Effector memory CD8-positive, alpha-beta T cell (primary cell): ENCODE measurements at places on chromosomes 7 and 10.

DNA sequence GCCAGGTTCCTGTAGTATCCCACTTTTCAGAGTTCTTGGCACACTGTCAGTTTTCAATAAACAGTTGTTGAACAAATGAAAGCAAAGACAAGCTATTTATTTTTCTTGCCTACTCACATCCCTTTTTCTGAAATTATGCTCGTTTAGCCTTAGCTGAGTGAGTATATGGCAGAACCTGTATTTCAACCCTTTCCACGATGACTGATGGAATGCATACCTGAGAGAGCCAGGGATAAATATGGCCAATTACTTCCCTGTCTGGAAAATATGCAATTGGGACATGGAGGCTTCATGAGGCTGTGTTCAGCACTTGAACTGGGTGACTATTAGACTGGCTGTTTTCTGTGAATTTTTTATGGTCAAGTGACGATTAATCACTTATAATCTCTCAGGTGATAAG is 144.5 kb upstream of the POT1 start:
- no peak for DNase-seq

DNA sequence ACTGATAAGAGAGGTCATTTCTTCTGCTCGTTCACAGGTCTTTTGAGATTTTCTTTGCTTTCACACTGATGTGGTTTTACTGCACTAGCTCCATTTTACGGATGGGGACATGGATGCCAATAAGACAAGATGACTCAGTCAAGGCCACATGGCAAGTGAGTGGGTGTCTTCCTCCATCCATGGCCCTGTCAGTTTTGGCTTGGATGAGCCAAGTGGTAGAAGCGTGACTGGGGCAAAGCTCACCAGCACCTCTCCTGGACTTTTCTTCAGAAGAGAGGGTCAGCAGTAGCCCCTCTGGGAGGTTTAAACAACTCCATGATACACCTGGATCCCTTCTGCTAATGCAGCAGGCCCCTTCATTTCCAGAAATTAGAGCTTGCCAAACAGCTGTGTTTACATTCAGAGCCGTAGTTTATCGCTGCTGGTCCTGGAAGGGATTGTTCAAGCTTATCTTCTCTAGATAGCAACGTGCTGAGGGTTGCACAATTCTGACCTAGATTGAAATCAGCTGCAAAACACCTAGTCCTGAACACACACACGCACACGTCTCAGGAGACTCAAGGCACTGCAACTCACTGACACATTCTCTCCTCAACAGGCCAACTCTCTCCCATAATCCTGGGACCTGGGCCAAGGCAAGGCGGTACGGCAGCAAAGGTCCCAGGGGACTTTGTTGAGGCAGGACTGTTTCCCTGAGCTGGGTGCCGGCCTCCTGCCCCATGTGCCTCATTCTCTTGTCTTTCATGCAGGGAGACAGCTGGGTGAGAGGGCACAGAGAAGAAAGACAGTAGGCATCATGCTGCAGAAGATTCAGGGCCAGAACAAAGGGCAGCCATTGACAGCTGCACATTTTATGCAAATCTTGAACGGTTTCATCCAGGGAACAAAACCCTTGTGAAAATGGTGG is 14.2 kb upstream of the PDCD4 start:
- peak; percentile 17 for DNase-seq

- no peak for DNase-seq
Observed at GRCh38 chr7:127252778-127253280, at the start of gene GRM8. Gene GRM8 (minus strand): TSS chr7:127252941.

DNA sequence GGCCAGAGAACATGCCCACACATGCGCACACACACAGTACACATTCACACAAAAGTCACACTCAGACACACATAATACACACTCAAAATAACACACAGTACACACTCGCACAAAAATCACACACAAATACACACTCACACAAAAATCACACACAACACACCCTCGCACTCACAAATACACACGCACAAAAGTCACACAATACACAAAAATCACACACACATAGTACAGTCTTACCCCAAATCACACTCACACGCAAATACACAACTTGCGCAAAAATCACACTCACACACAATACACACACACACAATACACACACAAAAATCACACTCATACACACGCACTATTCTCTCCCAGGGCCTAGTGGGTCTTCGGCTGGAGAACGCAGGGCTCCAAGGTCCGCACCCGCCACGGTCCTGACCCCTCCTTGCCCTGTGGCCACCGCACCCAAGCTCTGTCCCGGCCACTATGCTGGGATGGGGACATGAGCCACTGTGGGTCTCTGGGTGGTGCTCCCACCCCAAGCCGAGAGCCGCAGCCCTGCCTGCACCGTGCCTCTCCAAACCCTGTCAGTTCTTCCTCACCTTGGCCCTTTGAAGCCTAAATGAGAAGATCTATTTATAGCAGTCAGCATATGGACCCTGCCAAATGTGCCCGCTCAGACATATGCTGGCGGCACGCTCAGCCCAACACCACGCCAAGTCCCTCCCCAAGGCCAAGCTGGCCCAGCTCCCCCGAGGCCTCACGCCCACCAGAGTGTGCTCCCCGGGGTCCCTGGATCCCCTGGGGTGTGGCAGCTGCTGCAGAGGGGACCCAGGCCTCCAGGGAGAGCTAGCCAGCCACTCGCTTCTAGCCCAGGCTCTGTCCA is 55.9 kb downstream of the ELFN1 start:
- no peak for DNase-seq

DNA sequence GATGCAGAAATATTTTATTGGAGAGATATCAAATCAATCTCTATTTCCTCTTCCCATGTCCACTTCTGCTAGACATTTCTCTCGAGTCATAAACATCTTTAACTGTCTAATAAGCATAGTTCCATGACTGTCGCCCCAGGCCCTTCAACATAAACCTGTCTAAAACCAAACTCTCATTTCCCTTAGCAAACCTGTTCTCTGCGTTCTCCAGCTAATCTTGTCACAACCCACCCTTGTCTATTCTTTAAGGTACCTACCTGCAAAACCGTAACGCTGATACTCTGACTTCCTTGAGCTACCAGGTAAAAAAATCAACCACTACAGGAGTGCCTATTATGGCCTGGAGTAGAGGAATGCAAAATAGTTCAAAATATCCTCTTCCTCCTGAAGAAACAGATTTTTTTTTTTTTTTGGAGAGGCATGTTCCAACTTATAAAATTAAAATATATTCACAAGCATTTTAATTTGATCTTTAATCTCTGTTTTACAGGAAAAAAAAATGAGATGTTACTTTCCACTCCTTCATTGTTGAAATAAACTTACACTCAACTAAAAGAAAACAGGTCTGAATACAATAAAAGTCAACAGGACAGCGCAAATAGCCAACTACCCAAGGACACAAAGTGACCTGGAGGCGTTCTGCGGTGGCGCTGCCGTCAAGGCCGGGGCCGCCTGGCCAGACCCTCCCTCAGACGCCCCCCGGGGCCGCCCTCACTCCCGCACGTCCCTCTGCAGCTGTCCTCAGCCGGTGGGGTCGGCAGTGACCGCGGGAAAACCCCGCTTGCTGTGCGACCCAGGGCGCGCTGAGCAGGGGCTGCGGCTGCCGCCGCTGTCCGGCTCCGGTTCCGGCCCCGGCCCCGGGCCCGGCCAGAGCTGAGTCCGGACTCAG is 765 bp downstream of the SLC25A40 start:
- DNase-seq, result no peak

DNA sequence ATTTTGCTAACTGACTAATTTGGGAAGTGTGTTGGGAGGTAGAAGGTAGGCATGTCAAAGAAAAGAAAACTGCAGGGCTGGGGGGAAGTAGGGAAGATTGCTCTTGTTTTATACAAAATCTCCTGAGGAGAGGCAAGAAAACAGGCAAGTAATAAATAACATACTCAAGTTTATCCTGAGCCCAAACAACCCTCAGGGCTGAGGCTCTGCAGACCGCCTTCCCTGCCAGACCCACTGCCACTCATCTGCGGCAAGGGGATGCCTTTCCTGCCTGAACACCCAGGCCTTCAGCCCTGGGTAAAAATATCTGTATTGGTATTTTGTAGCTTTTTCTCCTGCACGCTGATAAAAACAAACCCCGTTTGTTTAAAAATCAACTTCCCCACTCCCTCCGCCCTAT is 399.8 kb upstream of the NFE2L3 start:
- no peak for DNase-seq

- DNase-seq, result no peak
Observed at GRCh38 chr7:2036786-2037185, 196.0 kb downstream of the MAD1L1 start.

DNA sequence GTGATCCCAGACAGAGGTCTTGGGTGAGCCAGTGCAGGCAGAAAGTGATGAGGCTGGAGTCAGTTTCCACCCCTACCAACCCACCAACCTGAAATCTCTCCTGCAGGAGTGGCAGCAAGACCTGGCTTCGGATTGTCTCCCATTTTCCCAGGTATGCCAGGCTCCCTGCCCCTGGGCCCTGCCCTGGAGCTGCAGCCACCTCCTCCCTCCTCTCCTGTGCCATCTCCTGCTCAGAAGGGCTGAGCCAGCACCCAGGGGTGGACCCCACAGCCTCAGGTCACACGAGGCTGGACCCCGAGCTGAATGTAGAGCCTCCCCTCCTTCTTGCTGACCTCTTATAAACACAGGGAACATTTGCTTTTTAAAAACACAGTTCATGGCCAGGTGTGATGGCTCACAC is 17.0 kb upstream of the LIMK1 start:
- no peak for DNase-seq

DNA sequence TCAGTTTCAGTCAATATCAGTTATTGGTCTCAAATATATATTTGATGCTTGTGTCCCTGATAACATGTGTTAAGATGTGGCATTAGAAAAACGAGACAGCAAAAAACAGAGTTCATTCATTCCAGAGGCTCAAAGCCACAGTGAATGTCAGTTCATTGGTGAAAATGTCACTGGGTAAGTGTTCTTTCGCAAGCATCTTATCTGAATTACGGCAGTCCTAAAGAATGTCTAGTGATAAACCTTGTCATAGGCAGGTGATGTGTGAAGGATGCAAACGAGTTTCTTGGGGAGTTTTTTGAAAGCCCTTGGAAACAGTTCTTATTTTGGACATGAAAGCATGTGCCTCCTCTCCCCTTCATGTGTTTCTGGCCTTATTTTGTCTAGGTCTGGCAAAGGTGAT is 45.9 kb upstream of the RELN start:
- no peak for DNase-seq

- DNase-seq, result peak; percentile 57
Observed at GRCh38 chr10:17029581-17030271, 99.9 kb downstream of the CUBN start.

DNA sequence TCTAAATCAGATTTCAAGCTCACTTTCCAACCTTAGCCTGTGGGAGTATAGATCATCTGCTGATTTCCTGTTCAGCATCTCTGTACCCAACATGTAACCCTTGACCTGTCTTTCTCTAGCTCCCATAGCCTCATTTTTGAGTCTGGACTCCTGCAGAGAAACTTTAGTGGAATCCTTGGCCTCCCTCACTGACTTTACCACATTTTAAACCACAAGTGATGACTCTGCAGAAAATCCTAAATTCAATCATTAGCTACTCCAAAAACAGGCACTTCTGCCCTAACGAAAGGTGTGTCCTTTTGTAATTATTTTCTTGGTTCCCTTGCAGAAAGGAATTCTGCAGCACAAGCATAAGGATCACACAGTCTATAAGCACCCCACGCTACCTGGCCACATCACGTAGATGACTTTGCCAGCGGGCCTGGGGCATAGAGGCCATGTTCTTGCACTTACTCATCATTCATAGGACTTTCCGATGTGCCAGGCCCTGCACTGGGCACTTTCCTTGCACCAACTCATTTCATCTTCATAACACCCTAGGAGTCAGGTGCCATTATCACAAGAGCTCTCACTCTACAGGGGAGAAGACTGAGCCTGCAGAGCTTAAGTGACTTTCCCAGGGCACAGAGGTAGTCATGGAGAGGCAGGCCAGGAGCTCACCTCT is 57.2 kb upstream of the OPALIN start:
- DNase-seq, result no peak

- no peak for DNase-seq
Observed at GRCh38 chr7:49766966-49767365, 6.5 kb upstream of the VWC2 start.

GRCh38 chr10:55348534-55348933 is 547.5 kb upstream of the PCDH15 start:
- DNase-seq, result no peak

- DNase-seq, result peak; percentile 33
Observed at GRCh38 chr10:100996678-100997359, 2.8 kb upstream of the LZTS2 start.

GRCh38 chr7:5694221-5694754 is 87.2 kb downstream of the RNF216 start:
- no peak for DNase-seq

DNA sequence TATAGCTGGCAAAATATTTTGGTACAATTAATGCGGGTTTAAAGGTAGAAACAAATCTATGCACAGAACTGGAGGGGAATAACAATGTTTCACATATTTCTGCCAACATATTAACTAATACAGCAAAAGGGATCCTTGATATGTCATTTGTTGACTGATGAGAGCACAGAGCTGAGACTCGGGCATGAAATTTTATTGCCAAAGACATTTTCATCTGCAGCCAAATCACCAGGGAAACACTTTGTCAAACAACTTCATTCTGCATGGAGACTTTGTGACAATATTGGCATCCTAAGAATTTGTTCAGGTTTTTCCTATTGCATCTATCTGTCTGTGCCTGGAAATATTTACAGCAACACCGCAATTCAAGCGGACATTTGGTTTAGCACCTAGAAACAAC is 117.8 kb upstream of the C1QL3 start:
- DNase-seq, result no peak

GRCh38 chr10:89471110-89471809 is 56.9 kb downstream of the IFIT5 start:
- no peak for DNase-seq

DNA sequence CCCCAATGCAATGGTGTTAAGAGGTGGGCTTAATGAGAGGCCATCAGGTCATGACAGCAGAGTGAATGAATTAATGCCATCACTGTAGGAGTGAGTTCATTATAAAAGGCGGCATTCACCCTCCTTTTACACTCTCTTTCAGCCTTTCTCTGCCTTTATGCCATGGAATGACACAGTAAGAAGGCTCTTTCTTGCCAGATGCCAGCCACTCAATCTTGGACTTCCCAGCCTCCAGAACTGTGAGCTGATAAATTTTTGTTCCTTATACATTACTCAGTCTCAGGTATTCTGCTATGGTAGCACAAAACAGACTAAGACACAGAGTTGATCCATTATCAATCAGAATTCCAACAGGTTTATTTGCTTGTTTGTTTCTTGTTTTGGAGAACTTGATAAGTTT is 3.2 kb downstream of the TCAF1 start:
- DNase-seq, result no peak

- no peak for DNase-seq
Observed at GRCh38 chr7:51369746-51370145, 53.1 kb upstream of the COBL start.

- no peak for DNase-seq
Observed at GRCh38 chr10:68364101-68364886, 31.6 kb upstream of the PBLD start.

- no peak for DNase-seq
Observed at GRCh38 chr10:67011981-67012380, 86.1 kb downstream of the LRRTM3 start.

- DNase-seq, result no peak
Observed at GRCh38 chr10:20970044-20970443, 72.9 kb upstream of the NEBL start.
